ENCODE measurements at places on chromosomes 13 and 19.
A peak's percentile ranks its signal among the peaks of the same experiment; 100 is the strongest.

- no peak for DNase-seq
Observed at GRCh38 chr19:3459089-3459881, 21.0 kb downstream of the SMIM24 start.

GRCh38 chr19:3336351-3336679, 30.1 kb upstream of the NFIC start:
- DNase-seq, result no peak

GRCh38 chr13:53839461-53839860, 810.8 kb downstream of the OLFM4 start:
- DNase-seq, result no peak

GRCh38 chr19:2428321-2428690, 920 bp upstream of the TIMM13 start:
- DNase-seq, result no peak

- DNase-seq, result no peak
Observed at GRCh38 chr19:560121-560520, 12.3 kb upstream of the BSG start.

DNA sequence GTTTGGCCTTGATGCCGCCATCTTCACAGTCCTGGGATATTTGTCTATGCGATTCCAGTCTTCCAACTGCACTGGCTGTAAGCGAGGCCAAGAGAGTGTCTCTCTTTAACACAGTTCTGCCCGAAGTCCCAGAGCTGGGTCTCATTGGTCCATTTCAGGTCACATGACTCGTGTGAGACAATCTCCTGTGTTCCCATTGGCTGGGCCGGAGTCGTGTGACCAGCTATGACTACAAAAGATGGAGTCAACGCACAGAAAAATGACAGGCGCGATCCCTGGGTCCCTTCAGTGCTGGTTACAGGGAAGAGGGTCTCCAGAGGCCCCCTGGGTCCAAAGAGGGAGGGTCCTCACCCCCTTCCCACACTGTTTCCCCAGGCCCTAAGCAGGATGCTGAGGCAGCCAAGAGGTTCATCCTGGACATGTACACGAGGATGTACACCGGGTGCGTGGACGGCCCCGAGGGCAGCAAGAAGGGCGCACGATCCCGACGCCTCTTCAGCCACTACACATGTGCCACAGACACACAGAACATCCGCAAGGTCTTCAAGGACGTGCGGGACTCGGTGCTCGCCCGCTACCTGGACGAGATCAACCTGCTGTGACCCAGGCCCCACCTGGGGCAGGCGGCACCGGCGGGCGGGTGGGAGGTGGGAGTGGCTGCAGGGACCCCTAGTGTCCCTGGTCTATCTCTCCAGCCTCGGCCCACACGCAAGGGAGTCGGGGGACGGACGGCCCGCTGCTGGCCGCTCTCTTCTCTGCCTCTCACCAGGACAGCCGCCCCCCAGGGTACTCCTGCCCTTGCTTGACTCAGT, 15.9 kb upstream of the S1PR4 start:
- DNase-seq, result no peak

GRCh38 chr19:1674293-1674679, 21.9 kb upstream of the TCF3 start:
- DNase-seq, result no peak

DNA sequence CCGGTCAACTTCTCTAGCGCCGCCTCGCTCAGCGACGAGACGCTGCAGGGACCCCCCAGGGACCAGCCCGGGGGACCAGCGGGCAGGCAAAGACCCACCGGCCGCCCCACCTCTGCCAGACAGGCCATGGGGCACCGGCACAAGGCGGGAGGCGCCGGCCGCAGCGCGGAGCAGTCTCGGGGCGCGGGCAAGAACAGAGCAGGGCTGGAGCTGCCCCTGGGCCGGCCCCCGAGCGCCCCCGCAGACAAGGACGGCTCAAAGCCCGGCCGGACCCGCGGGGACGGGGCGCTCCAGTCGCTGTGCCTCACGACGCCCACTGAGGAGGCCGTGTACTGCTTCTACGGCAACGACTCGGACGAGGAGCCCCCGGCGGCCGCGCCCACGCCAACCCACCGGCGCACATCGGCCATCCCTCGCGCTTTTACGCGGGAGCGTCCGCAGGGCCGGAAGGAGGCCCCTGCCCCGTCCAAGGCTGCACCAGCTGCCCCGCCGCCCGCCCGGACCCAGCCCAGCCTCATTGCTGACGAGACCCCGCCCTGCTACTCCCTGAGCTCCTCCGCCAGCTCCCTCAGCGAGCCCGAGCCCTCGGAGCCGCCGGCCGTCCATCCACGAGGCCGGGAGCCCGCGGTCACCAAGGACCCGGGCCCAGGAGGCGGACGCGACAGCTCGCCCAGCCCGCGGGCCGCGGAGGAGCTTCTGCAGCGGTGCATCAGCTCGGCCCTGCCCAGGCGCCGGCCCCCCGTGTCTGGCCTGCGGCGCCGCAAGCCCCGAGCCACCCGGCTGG, 11.3 kb downstream of the C19orf25 start:
- DNase-seq, result no peak

DNA sequence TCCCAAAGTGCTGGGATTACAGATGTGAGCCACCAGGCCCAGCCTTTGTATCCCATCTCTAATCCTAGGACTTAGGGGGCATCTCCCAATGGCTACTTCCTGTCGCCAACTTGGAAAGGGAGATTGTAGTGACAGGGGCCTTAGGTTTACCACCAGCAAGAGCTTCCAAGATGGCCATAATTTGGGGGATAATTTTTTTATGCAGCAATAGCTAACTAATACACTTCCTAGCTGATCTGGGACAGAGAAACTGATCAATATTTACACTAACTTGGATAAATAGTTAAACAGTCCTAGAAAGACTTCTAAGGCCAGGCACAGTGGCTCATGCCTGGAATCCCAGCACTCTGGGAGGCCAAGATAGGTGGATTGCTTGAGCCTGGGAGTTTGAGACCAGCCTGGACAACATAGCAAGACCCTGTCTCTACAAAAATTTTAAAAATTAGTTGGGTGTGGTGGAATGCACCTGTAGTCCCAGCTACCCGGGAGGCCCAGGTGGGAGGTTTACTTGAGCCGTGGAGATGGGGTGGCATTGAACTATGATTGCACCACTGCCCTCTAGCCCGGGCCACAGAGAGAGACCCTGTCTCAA, 5.3 kb upstream of the COLGALT1 start:
- no peak for DNase-seq

DNA sequence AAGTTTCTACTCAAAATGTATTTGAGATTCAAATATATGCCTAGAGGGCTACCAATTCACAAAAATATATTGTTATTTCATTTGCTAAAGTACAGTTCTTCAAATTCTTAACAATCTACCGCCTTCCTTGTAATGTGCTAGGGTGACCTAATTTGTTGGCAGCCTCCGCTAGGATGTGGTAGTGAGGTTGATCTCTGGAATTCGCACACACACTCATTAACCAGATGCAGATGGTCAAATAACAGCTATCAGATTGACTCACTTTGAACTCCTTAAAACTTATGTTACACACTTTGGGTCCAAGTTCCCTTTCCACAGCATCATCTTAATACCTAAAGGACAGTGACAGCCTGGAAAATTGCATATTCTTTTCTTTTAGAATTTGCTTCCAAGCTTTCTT, 367.3 kb downstream of the DCT start:
- DNase-seq, result no peak

DNA sequence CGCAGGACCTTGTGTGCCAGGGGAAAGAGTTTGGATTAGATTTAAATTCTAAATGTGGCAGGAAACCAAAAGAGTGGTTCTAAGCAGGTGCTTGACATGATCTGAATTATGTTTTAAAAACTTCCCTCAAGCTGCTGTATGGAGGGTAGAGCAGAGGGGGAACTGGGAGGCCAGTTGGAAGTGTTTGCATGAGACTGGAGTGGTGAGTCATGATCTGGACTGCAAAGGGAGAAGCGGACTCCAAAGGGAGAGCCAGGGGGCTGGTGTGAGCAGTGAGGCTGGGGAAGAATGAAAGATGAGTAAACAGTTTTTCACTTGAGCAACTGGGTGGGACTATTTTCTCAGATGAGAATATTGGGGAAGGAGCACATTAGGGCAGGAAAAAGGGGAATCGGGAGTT, 206.1 kb downstream of the DNAJC15 start:
- DNase-seq, result no peak

GRCh38 chr19:11856596-11857250, 8.2 kb downstream of the ZNF439 start:
- DNase-seq, result no peak

DNA sequence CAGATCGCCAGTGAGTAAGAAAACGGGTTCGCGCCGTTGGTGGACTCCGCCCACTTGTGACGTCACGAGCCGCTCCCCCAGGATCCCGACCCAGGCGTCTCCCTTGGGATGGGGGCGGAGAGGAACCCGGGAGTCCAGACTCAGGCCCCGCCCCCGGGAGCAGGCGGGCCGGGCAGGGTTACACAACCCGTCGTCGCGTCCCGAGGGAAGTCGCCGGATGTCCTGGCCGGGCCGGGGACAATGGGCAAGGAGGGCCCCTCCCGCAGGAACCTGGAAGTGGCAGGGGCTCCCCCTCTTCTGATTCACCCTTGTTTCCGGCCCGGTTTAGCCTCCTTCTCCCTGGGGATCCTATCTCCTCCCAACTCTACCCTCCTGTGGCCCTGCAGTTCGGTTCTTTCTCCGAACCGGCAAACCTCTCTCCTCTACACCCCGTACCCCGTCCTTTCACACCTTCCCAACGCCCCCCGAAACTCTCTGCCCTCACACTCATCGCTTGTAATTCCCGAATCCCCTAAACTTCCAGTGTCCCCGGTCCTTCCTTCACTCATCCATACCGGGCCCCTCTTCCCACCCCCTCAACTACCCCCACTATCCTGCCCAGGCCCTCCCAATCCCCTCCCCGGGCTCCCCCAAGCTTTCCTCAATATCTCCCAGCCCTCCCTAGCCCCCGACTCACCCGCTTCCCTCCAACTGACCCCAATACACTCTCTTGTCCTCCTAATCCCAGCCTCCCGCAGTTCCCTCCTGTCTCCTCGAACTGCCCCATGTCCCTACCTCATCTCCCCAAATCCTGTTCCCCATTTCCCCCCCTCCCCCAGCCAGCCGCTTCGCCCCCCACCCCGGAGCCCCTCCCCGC, 20.0 kb upstream of the ERCC1 start:
- peak; percentile 89 for DNase-seq

- no peak for DNase-seq
Observed at GRCh38 chr19:12465211-12465610, 19.4 kb downstream of the ZNF709 start.

GRCh38 chr13:80237646-80238045, 103.3 kb downstream of the SPRY2 start:
- no peak for DNase-seq

GRCh38 chr19:5138606-5139582, 170.0 kb downstream of the KDM4B start:
- no peak for DNase-seq

DNA sequence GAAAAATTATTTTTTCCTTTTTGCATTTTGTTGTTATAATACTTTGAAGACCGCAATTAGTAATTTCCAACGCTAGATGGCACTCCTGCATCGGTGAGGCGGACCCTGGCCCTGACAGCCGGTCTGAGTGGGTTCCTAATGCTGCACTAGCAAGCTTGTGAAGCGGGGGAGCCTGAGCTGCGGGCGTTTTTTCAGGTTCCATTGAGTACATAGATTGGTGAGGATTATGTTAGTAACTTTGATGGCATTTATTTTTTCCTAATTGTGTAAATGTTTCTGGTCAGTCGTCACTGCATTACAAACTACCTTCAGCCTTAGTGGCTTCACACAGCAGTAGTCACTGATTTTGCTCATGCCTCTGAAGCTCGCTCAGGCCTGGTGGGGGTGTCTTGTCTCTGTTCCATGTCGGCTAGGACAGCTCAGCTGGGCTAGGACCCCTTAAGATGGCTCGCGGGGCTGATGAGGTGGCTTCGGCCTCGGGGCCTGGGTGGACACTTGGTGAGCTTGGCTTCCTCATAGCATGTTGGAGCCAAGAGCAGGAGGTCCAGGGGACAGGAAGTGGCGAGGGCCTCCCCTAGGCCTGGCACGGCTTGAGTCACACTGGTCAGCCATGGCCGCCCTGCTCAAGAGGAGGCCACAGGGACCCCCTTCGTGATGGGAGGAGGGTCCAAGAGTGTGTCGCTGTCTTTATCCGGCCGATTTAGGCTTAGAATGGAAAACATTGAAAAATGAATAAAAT, 25.0 kb downstream of the ERCC5 start:
- DNase-seq, result peak; percentile 44

DNA sequence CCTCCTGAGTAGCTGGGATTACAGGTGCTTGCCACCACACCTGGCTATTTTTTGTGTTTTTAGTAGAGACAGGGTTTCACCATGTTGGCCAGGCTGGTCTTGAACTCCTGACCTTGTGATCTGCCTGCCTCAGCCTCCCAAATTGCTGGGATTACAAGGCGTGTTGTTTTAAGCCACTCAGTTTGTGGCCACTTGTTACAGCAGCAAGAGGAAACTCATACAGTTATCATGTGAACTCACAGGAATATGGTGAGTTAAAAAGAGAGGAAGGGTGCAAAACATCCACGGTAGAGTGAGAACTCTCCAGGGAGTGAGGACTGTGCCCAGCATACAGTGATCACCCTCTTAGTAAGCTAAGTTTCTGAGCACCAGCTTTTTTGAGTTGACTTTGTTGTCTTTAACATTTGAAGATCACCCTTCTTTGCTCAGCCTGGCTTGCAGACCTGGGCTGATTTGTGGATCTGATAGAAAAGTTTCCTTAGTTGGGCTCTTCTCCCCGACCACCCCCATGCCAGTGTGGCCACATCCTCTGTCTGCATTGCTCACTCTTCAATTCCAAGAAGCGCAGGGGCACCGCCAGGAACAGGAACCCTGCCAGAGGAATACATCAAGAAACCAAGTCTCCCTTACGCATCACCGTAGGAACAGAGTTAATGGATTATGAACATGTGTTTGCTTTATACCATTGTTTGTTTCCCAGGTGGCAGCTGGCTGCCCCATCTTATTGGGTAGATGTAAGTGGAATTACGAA, 16.0 kb downstream of the ALOX5AP start:
- DNase-seq, result no peak

DNA sequence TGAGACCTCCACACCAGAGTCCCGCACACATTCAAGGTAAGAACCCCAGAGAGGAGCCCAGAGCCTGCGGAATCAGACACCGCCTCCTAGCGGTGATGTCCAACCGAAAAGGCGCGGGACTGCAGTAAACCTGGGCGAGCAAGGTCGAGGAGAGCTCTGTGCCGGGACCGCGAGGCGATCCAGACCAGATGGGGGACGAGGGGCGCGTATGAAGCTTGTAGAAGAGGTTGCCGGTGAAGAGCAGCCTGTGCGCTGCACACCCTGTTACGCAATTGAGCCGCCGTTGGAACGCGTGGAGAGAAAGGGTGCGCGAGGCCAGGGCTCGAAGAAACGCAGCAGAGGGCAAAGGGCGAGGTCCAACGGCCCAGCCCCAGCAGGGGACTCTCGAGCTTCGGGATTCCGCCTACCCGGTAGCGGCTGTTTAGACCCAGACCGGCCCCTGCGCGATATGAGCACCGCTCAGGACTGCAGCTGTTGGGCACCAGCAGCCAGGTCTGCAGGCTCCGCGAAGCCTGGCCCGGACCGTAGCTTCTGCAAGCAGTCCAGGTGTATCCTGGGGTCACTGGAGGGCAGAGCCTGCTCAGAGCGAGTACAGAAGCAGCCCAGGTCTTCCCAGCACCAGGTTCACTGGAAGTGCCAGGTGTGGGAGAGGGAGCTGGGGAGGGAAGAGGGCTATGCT, 65.9 kb upstream of the ZNF599 start:
- DNase-seq, result no peak

DNA sequence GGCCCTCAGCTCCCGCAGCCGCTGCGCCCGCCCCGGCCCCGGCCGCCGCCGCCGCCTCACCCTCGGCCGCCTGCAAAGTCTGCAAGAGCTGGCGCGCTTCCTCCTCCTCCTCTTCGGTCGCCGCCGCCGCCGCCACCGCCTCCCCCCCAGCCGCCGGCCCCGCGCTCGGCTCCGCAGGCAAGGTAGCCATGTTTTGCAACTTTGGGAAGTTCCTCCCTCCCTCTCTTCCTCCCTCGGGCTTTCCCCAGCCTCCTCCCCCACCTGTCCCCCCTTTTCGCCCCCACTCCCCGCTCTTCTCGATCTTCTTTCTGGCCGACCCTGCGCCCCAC, 433 bp downstream of the SIX5 start:
- no peak for DNase-seq
